ENCODE measurements at places on chromosomes 3 and 15. TPM values are rescaled to one million over a fixed set of nuclear protein-coding genes. Genes with fewer than 3 reads are reported as not detected.

GRCh38 chr3:133901083-133901482 is 5.4 kb upstream of the RAB6B start:
- no peak for DNase-seq

DNA sequence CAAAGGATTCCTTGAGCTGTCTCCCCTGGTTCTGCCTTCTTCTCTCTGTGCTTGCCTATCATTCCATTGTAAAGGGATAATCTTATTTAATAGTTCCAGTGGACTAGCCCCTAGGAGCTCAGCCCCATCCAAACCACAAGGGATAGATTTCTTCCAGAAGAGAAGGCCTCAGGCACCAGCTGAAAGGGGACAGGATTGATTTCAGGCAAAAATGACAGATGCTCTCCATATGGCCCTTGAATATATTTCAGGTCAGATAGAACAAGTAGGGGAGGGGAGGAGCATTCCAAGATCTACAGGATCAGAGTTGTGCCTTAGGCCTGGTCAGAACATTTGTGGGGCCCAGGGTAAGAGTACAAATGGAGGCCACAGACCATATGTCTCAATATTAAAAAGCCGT is 85.3 kb downstream of the RPLP1 start:
- DNase-seq: no peak

DNA sequence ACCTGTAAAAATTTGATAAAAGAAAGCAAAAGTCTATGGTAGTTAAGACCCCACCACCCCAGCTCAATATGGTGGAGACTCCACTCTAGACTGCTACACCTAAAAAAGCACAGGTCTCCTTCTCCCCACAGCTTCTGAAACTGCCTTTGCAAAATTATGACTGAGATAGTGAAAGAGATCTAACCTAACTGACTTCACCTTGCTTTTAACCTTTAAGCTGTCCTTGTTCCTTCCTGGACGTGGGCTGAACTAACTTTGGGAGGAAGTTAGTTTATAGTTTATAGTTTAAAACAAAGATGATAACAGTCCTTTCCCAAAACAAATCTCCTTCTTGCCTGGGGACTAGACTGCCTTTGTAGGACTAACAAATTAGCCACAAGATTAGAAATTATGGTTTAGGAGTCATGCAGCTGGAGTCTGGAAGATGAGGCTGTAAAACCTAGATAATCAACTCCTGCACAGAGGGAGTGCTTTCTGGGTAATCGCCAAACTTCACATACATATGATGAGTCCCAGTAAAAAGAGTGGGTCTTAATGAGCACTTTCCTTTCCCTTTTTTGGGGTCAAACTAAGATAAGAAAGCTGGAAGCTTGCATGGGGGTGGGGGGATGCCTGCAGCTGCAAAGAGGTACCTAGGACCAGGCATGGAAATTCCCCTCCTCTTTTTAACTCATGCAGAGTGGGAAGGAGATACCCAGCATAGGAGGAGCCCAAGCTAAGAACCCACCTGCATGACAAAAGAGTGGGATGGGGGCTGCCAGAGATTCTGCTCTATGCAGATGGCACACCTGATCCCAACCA is 17.5 kb downstream of the CCR8 start:
- DNase-seq: no peak

DNA sequence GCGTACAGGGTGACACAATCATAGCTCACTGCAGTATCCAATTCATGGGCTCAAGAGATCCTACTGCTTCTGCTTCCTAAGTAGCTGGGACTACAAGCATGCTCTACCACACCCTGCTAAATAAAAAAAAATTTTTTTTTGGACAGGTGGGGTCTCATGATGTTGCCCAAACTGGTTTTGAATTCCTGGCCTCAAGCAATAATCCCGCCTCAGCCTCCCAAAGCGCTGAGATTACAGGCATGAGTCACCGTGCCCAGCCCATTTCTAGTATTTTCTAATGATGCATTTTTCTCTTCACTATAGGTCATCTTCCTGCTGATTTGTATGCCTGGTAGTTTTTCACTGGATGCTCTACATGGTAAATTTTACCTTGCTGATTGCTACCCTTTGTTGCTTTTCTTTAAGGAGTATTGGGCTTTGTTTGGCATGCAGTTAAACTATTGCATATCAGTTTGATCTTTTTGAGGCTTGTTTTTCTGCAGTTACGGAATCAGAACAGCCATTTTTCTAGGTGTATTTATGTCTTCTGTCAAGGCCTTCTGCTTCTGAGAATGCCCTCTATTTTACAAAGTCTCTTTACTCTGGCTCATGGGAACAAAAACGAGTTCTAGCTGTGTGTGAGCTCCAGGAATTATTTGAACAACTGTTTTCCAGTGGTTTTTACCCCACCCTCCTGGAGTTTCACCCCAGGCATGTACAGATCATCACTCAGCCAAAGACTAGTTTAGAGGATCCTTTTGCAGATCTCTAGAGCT is 14.2 kb upstream of the NPTN start:
- no peak for DNase-seq

The LRRN1 gene
- polyA plus RNA-seq: 16.5 TPM

The AP4E1 gene
- 8.1 TPM for polyA plus RNA-seq

The RTP3 gene
- not detected for polyA plus RNA-seq
